ENCODE measurements at places on chromosomes 6 and 20.

GRCh38 chr20:53975761-53976160 lies 94.6 kb downstream of the BCAS1 start:
- no peak for DNase-seq

- DNase-seq: no peak
Measured at GRCh38 chr6:73968221-73968757, 272.3 kb downstream of the CD109 start.

- DNase-seq: no peak
Measured at GRCh38 chr6:35580836-35581235, 68.1 kb upstream of the TULP1 start.

GRCh38 chr6:89254569-89254968 lies 37.4 kb upstream of the GABRR1 start:
- no peak for DNase-seq

DNA sequence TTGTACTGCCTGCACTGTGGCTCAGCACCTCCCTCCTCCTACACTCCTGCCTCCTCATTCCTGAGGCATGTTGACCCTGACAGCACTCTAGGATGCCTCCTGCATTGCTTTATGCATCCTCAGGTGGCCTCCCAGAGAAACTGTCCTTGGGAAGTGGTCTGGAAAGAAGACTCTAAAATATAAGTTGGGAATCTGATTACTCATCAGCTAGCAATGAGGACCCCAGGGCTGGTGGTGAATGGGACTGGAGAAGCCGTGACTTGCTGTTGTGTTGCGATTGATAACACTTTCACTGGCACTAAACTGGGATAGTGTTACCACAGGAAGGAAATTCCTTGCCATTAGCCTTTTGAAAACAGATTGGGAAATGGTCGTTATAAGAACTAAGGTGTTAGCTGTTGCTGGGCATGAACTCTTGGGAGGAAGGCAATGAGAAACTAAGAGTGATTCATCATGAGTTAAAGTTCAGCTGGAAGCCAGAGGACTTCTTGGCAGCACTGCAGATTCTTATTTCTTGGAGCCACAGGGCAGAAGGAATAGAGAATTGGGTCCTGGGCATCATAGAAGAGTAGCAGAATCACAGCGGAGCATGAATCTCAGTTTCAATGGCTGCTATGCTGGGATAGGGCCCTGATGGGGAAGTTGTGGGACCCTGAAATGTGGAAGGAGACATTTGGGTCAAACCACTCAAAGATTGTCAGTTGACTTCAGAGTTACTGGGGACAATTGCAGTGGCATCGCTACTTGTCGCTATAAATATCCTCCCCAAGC lies 10.1 kb upstream of the SIRPD start:
- no peak for DNase-seq
